Neural crest cell (in vitro differentiated cells): ENCODE measurements at places on chromosomes 3 and 15. TPM values are rescaled to one million over a fixed set of nuclear protein-coding genes. Genes with fewer than 3 reads are reported as not detected.

The SPINK8 gene
- not detected in 2 replicates for total RNA-seq

- no peaks in the 10 kb centered on the region for H3K4me1 ChIP-seq
- no peak overlapping the region for H3K4me3 ChIP-seq
- no peak overlapping the region for H3K27ac ChIP-seq
- DNase-seq: no peak
- H3K27me3 ChIP-seq: no peaks in the 10 kb centered on the region
Observed at GRCh38 chr15:98230975-98231374, 270.5 kb downstream of the ARRDC4 start.

The WDR53 gene
- 13.4 and 16.1 TPM in 2 replicates for total RNA-seq

DNA sequence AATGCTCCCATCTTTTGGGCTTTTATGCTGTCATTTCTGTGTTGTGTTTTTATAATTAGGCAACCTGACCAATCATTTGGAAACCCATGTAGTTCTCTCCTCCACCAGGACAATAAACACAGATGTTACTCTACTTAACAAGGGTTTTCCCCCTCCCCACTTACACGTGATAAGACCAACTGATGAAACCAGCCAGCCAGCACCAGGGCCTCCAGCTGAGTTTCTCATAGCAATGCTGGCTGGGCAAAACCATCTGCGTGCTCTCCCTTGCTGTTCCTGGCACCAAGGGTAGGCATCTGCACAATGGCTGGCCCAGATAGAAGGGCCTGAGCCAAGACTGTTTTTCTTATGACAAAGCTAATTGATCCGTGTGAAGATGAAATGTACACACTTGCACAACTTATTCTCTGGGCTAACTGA lies 310.4 kb downstream of the PLCL2 start:
- H3K4me1 ChIP-seq: no peaks in the 10 kb centered on the region
- no peak overlapping the region for H3K4me3 ChIP-seq
- no peak for DNase-seq
- H3K27ac ChIP-seq: no peak overlapping the region
- H3K27me3 ChIP-seq: no peaks in the 10 kb centered on the region

DNA sequence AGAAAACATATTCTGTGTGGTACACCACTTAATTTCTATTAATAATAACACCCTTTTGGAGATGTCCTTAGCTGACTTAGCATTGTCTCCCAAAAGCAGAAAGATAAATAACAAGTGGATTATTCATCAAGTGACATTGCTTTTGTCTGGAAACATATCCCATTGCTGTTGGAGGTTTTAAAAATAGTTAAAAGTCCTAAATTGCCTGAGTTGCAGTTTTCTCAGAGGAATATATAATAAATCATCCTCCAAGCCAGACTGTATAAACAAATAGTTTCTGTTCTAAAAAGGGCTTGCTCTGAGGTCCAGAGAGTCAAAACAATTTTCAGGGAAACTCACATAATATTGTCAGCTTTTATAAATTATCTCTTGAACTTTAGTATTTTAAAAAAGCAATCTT lies 60.4 kb upstream of the CD96 start:
- H3K27ac ChIP-seq: no peak overlapping the region
- DNase-seq: no peak
- H3K36me3 ChIP-seq: no peaks in the 10 kb centered on the region
- no peaks in the 10 kb centered on the region for H3K27me3 ChIP-seq

DNA sequence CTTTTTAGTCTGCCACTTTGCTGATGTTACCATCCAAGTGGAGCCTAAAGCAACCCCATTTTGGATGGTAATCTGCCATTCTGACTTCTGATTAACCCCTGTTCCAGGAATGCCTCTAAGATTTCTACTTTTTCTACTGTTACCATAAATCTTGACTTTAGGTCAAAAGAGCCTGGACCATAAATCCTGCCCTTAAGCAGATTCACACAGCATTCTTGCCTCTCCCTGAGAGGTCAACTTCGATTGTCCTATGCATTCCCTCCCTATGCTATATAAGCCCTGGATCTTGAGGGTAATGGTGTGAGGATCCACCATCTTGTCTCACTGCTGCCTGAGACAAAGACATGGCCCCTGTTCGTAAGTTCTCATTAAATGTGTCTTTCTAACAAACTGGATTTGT lies 177.3 kb downstream of the GABRB3 start:
- no peak overlapping the region for H3K27ac ChIP-seq
- H3K4me3 ChIP-seq: no peak overlapping the region
- H3K36me3 ChIP-seq: peaks cover 5% of the 10 kb centered on the region

GRCh38 chr15:98121536-98121935 lies 161.0 kb downstream of the ARRDC4 start:
- H3K27me3 ChIP-seq: no peaks in the 10 kb centered on the region
- DNase-seq: no peak
- no peak overlapping the region for H3K4me3 ChIP-seq

The GPR171 gene
- not detected in 2 replicates for total RNA-seq

GRCh38 chr15:67608638-67608959 lies 66.1 kb downstream of the MAP2K5 start:
- H3K4me1 ChIP-seq: peaks cover 17% of the 10 kb centered on the region
- no peaks in the 10 kb centered on the region for H3K27me3 ChIP-seq
- no peak overlapping the region for H3K4me3 ChIP-seq
- DNase-seq: no peak

- H3K4me1 ChIP-seq: peaks cover 10% of the 10 kb centered on the region
- H3K36me3 ChIP-seq: no peaks in the 10 kb centered on the region
- H3K4me3 ChIP-seq: no peak overlapping the region
- no peak for DNase-seq
- no peak overlapping the region for H3K27ac ChIP-seq
Observed at GRCh38 chr3:189304465-189305351, 132.9 kb downstream of the TPRG1 start.

DNA sequence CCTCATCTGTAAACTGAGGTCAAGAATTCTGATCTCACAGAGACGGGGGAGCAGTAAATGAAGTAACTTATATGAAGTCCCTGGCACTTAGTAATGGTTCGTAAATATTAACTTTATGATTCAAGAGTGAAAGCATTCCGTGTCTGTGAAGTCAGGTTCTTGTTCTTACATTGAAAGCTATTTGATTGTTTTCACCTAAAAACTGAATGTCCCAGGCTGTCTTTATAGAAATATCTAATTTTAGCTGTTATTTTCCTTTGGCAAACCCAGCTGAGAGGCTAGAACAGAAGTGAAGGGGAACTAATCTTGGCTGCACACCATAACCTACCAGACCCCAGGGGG lies 84.5 kb downstream of the CHSY1 start:
- H3K4me1 ChIP-seq: peaks cover 20% of the 10 kb centered on the region
- no peaks in the 10 kb centered on the region for H3K27me3 ChIP-seq
- peaks cover 25% of the 10 kb centered on the region for H3K36me3 ChIP-seq

GRCh38 chr3:167606836-167607235 lies 46.9 kb downstream of the WDR49 start:
- H3K36me3 ChIP-seq: no peaks in the 10 kb centered on the region
- no peak overlapping the region for H3K4me3 ChIP-seq
- DNase-seq: no peak
- H3K27me3 ChIP-seq: peaks cover 6% of the 10 kb centered on the region

DNA sequence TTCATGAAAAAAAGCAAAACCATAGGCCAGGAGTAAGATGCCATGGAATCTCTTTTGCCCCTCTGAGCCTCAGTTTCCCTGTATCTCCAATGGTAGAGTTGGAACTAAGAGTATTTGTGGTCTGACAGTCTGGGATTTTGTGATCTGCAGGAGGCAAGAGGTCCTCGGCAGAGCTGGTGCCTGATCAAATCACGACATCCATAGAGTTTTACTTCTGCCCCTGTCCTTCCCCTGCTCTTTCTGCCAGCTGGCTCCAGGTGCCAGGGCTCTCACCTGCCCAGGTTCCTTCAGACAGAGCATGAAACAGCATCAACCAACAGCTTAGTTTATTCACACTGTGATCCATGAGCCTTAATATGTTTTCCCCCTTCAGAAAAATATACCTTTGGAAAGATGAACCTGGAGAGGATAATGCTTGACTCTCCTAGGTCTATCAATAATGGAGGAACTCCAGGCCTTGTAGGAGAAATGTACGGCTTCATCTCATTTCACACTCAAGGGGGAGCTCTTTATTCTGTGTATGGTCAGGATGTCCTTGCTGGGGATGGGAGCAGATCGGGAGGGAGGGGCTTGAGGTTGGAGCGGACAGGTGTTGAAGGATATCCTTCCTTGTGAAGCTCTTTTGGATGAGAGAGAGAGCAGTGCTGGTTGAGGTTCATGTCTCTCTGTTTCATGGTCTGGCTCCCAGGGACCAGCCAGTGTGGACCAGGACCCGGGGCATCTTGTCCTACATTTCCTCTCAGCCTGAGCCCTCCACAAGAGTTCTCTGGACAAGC lies 309.9 kb downstream of the RPLP1 start:
- no peak overlapping the region for H3K27ac ChIP-seq
- H3K4me3 ChIP-seq: no peak overlapping the region
- DNase-seq: no peak
- H3K36me3 ChIP-seq: no peaks in the 10 kb centered on the region
- no peaks in the 10 kb centered on the region for H3K27me3 ChIP-seq

The SH3GL3 gene
- 0.91 and 1.4 TPM in 2 replicates for total RNA-seq

The ACSBG1 gene
- total RNA-seq: 4.9 and 5.5 TPM in 2 replicates

GRCh38 chr3:185713015-185713414 lies 111.8 kb downstream of the IGF2BP2 start:
- DNase-seq: no peak
- H3K4me3 ChIP-seq: no peak overlapping the region
- H3K27ac ChIP-seq: no peak overlapping the region
- H3K4me1 ChIP-seq: peaks cover 55% of the 10 kb centered on the region
- H3K27me3 ChIP-seq: no peaks in the 10 kb centered on the region
- no peaks in the 10 kb centered on the region for H3K36me3 ChIP-seq

- no peak for DNase-seq
- no peaks in the 10 kb centered on the region for H3K36me3 ChIP-seq
- H3K4me1 ChIP-seq: no peaks in the 10 kb centered on the region
Observed at GRCh38 chr3:128466840-128467541, at the start of gene DNAJB8. Gene DNAJB8 (minus strand): TSS chr3:128466890. CDS start chr3:128463245, 3,645 bp downstream.

The ARID3B gene
- 65.3 and 66.5 TPM in 2 replicates for total RNA-seq

GRCh38 chr3:194386648-194387047 lies 12.4 kb downstream of the GP5 start:
- peaks cover 4% of the 10 kb centered on the region for H3K36me3 ChIP-seq
- H3K27me3 ChIP-seq: peaks cover 4% of the 10 kb centered on the region
- no peak for DNase-seq
- no peak overlapping the region for H3K4me3 ChIP-seq
- H3K4me1 ChIP-seq: peaks cover 19% of the 10 kb centered on the region

DNA sequence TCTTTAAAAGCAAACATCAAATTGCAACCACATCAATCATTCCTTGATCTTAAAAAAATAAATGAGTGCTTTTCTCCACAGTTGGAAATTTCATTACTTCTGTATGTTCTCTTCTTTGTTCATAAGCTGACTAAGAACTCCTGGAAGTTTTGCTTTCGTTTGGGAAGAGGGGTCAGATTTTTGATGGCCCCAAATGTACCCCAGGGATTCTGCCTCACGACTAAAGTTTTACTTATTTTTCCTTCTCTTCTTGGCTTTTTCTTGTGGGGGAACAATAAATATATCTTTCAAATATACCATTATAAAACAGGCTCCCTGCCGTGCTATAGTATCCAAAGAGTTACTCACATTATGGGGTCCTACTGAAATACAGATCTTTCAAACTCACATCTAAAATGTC lies 215.0 kb upstream of the CDIN1 start:
- no peaks in the 10 kb centered on the region for H3K36me3 ChIP-seq
- H3K4me1 ChIP-seq: no peaks in the 10 kb centered on the region
- DNase-seq: no peak
- no peaks in the 10 kb centered on the region for H3K27me3 ChIP-seq

DNA sequence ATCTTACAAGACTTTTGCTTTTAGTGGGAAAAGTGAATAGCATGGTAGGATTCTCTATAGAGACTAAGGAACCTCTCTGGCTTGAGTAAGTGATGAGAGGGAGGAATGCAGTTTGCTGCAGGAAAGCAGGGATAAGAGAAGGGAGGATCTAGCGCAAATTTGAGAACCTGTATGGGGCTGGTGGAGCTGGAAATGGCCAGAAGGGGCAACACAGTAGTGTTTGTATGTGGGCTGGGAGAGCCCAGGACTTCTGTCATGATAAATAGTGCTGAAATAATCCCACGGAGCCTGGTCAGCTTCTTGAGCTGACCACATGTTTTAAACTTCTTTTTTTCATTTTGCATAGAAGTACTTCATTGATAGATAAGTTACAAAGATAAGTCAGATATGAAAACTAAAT lies 11.2 kb upstream of the SHC4 start:
- peaks cover 54% of the 10 kb centered on the region for H3K4me1 ChIP-seq
- H3K27ac ChIP-seq: peak overlapping the region; percentile 97
- no peak for DNase-seq
- H3K27me3 ChIP-seq: no peaks in the 10 kb centered on the region
- H3K4me3 ChIP-seq: peak overlapping the region; percentile 86

The IGSF11 gene
- total RNA-seq: 1.3 and 2.2 TPM in 2 replicates

The CCDC51 gene
- 12.4 TPM in 2 replicates for total RNA-seq

The ROPN1 gene
- total RNA-seq: not detected in 2 replicates

DNA sequence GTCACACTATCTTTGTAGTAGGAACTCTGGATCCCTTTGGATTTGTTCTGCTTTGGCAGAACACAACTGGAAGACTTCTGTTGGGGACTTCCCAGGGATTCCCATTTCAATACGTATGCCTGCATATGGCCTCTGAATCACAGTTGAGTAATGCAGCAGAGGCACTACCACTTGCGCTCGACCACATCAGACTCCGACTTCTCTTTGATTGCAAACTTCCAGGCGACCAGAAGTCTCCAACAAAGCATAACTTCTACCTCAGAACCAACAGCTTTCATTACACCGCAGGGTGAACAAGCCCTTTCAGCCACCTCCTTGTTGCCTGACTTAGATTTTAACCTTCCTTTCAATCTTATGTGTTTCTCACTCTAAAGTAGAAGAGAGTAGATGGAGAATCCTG lies 924.4 kb downstream of the IGSF11 start:
- no peak overlapping the region for H3K4me3 ChIP-seq
- no peaks in the 10 kb centered on the region for H3K4me1 ChIP-seq
- no peaks in the 10 kb centered on the region for H3K27me3 ChIP-seq
- no peak overlapping the region for H3K27ac ChIP-seq
- H3K36me3 ChIP-seq: no peaks in the 10 kb centered on the region
- no peak for DNase-seq

- H3K27me3 ChIP-seq: peaks cover 4% of the 10 kb centered on the region
- no peak overlapping the region for H3K27ac ChIP-seq
- no peak overlapping the region for H3K4me3 ChIP-seq
- no peaks in the 10 kb centered on the region for H3K36me3 ChIP-seq
- peaks cover 8% of the 10 kb centered on the region for H3K4me1 ChIP-seq
Observed at GRCh38 chr3:16807391-16807790, 77.4 kb upstream of the PLCL2 start.

DNA sequence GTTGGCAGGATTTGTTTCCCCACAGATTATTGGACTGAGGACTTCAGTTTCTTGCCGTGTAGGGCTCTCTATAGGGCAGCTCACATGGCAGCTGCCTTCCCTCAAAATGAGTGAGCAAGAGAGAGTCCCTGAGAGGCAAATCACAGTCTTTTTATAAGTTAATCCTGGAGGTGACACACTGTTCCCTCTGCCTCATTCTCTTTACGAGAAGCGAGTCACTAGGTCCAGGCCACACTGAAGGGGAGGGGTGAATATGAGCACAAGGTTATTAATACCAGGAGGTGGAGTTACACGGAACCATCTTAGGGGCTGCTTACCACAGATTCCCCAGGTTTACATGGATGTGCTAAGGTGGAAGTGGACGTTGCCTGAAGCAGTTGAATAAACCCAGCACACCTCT lies 77.0 kb downstream of the LPP start:
- H3K36me3 ChIP-seq: peaks cover 15% of the 10 kb centered on the region
- no peak overlapping the region for H3K4me3 ChIP-seq
- H3K27me3 ChIP-seq: no peaks in the 10 kb centered on the region
- no peak overlapping the region for H3K27ac ChIP-seq
